Endothelial cell of umbilical vein (primary cell): ENCODE measurements at places on chromosomes 11 and 22. TPM values are rescaled to one million over a fixed set of nuclear protein-coding genes. Genes with fewer than 3 reads are reported as not detected.

Gene SAMM50
- 41.0 and 42.9 TPM in 2 replicates for polyA plus RNA-seq

Gene OOSP4A
- not detected in 2 replicates for polyA plus RNA-seq

Gene SEPTIN5
- 35.8 and 37.8 TPM in 2 replicates for polyA plus RNA-seq

Gene PRMT3
- polyA plus RNA-seq, result 5.0 and 6.2 TPM in 2 replicates

Gene RSF1
- 4.9 and 10.0 TPM in 2 replicates for polyA plus RNA-seq

Gene FOSL1
- 16.6 and 18.1 TPM in 2 replicates for polyA plus RNA-seq

Gene CDC42EP1
- 82.2 and 100 TPM in 2 replicates for polyA plus RNA-seq

Gene RRP7A
- polyA plus RNA-seq, result 34.4 and 35.3 TPM in 2 replicates

Gene TIGD3
- 0.18 TPM in 2 replicates for polyA plus RNA-seq

Gene ALKBH3
- 23.0 and 28.0 TPM in 2 replicates for polyA plus RNA-seq

Gene OR8D4
- polyA plus RNA-seq, result not detected in 2 replicates

Gene PAX6
- polyA plus RNA-seq, result not detected in 2 replicates

Gene EMID1
- 0.56 and 0.75 TPM in 2 replicates for polyA plus RNA-seq

Gene OR51A2
- not detected in 2 replicates for polyA plus RNA-seq
